T follicular helper cell (primary cell): ENCODE measurements at places on chromosomes 16 and 17.

DNA sequence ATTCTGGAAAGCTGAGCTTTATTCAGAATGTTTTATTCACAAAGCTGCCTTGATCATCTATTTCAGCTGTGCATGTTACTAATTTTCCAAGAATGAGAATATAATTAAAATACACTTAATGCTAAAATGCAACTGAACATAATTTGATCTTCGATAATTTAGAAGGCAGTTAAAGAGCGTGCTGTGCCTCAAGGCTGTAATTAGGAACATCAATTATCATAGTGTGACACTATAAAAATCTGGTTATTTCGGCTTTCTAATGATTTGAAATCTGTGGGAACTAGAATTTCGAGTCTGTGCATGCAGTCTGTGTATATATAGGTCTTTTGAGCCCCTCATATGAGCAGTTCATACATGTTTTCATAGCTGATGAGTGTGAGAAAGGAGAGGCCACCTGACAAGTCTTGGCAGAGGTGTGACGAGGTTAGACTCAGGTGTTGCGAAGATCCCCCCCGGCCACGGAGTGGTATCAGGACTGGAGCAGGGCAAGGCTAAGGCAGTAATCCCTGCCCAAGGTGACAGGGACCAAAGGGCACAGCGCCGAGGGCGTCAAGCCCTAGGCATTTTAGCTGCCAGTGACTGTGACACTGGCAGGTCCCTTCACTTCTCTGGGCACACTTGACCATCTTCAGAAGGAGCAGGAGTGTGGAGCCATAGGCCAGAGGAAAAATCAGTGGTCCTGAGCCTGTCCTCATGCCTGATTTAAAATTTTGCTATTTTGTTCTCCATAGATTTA lies 328.5 kb downstream of the SNX29 start:
- no peak for DNase-seq

- no peak for DNase-seq
Measured at GRCh38 chr16:6111390-6111789, 1013.8 kb upstream of the EEF2KMT start.

GRCh38 chr16:50802000-50802399 lies 60.1 kb downstream of the CYLD start:
- DNase-seq: no peak

- DNase-seq: no peak
Measured at GRCh38 chr17:43212641-43213490, 1.2 kb downstream of the TMEM106A start.

DNA sequence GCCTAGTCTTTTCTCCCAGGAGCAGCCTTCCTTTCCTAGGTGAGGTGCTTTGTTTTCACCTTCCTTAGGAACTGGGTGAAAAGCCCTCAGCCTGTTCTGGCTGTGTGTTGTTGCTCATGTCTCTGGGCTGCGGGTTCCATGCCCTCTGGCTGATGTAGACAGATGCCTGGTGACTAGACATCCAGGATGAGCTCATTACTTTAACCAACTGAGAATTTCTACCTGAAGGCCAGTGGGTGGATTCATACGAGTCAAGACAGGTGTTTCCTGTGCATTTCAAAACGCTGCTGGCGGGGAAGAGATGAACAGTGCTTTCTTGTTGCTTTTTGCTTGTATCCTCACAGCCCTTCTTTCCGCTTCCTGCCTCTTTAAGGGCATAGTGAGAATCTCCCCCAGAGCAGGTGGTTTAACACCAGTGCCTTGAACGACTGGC lies 22.3 kb downstream of the SAP30BP start:
- peak; percentile 39 for DNase-seq

GRCh38 chr17:17928398-17929287 lies 43.6 kb downstream of the TOM1L2 start:
- no peak for DNase-seq

DNA sequence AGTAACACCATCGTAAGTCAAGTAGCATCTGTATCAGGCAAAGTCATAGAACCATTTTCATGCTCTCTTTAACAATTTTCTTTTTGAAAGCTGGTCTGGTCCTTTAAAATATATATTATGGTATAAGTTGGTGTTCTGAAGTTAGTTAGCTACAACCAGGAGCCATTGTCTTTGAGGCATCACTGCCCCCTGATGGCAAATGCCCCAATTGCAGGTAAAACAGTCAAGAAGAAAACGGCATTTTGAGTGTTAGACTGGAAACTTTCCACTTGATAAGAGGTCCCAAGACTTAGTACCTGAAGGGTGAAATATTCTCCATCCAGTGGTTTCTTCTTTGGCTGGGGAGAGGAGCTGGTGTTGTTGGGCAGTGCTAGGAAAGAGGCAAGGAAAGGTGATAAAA lies 14.1 kb downstream of the TP53 start:
- DNase-seq: no peak

GRCh38 chr16:48608871-48609651 lies 919 bp downstream of the N4BP1 start:
- peak; percentile 26 for DNase-seq

- no peak for DNase-seq
Measured at GRCh38 chr16:12145918-12146317, 169.4 kb downstream of the SNX29 start.

DNA sequence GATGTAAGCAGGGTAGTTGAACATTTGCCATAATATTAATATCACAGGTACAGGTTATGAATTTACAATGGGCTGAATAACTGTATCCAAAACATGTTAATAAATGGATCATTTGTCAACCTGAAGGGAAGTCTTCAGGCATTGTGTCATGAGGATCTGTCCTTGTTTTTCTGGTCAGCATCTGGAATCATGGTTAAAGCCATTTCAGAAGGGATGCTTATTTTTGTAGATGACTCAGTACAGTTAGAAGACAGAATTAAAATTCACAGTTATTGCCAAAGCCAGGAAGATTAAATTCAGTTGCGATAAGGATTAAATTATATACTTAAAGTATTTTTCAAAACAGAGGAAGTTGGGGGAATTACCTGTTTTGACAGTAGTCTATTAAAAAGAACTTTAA lies 8.0 kb downstream of the PSMD11 start:
- DNase-seq: no peak

- no peak for DNase-seq
Measured at GRCh38 chr16:78117391-78117790, 17.9 kb downstream of the WWOX start.

DNA sequence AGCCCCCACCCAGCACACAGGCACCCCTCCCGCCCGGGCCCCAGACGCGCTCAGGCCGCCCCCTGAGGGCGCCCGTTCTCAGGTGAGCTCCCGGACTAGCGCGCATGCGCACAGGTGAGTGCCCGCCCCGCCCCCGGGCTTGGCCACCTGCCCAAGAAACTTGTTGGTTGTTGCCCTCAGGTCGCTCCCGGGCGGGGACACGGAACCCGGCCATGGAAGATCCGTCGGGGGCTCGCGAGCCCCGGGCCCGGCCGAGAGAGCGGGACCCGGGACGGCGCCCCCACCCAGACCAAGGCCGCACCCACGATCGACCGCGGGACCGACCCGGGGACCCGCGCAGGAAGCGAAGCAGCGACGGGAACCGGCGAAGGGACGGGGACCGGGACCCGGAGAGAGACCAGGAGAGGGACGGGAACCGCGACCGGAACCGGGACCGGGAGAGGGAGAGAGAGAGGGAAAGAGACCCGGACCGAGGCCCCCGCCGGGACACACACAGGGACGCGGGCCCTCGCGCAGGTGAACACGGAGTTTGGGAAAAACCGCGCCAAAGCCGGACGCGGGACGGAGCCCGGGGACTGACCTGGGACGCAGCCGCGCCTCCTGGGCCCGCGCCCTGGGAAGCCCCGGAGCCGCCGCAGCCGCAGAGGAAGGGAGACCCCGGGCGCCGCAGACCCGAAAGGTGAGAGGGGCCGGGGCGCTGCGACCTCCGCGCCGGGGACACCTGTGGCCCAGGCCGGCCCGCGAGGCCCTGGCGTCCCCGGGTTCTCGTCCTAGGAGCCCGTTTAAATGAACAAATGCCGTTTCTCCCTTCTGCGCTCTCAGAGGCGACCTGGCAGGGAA lies at the start of gene MARVELD3:
Gene MARVELD3 (plus strand): TSS at position 167 of the 840 bp plus-strand sequence. CDS start 46 bp downstream, at position 213.
- DNase-seq: no peak

GRCh38 chr17:16048811-16049449 lies 49.3 kb downstream of the TTC19 start:
- no peak for DNase-seq

DNA sequence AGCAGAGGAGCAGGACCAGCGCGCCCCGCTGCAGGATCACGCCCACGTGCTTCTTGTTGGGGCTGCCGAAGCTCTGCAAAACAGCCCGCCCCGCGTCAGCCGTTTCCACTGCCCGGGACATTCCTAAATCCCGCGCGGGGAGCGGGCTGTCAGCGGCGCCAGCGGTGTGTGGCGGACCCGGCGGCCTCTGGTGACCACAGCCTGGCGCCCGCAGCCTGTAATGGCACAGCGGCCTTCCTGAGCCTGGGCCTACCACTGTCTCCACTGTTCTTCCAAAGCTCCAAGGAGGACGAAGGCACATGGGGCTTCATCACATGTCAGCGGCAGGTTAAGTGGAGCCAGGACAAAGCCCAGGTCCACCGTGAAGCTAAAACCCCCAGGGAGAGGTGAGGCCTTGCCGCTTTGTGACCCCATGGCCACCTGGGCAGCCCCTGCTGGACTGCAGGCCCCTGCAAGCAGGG lies 2.5 kb downstream of the SLC47A2 start:
- no peak for DNase-seq

DNA sequence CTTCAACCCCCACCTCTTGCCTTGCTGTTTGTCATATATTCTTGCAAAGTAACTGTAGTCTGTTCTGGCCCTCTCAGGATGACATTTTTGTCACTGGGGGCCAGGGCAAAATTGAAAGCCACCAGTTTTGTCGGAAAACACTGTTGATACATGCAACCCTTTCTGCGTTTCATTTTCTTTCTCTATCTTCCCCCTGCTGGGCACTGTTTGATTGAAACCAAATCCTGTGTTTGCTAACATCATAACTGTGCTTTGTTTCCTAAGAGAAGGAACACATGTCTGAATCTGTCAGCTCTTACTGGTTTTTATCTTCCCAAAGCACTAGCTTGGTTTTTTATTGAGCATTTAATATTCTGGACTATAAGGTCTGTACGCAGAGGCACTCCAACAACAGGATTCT lies 11.7 kb upstream of the CPPED1 start:
- DNase-seq: no peak

- DNase-seq: no peak
Measured at GRCh38 chr16:78452025-78452555, 352.6 kb downstream of the WWOX start.

DNA sequence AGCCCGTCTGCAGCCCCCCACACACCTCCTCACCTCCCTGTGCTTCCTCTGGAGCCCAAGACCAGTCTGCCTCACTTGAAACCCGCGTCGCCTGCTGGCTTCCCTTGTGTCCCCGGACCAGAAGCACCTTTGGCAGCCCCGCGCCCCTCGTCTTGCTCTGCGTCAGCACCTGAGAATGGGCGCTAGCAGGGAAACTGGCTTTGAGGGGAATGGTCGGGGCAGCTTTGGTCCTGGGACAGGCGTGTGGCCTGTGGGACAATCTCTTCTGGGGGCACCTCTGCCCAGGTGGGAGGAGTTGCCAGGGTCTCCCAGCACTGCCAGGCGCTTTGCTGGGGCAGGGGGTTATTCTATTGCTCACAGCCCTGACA lies 3.6 kb upstream of the MAFG start:
- no peak for DNase-seq

DNA sequence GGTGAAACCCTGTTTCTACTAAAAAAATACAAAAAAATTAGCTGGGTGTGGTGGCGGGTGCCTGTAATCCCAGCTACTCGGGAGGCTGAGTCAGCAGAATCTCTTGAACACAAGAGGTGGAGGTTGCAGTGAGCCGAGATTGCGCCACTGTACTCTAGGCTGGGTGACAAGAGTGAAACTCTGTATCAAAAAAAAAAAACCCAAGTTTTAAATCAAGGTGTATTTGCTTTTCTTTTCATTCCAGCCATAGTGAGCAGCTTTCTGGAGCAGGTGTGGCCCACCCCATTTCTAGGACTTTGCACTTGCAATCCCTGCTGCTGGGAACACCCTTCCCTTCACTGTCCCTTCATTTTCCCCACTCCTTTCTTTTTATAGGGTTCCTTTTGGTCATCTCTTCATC lies 28.8 kb downstream of the TMEM238L start:
- no peak for DNase-seq

GRCh38 chr16:50751528-50751927 lies 9.6 kb downstream of the CYLD start:
- no peak for DNase-seq

DNA sequence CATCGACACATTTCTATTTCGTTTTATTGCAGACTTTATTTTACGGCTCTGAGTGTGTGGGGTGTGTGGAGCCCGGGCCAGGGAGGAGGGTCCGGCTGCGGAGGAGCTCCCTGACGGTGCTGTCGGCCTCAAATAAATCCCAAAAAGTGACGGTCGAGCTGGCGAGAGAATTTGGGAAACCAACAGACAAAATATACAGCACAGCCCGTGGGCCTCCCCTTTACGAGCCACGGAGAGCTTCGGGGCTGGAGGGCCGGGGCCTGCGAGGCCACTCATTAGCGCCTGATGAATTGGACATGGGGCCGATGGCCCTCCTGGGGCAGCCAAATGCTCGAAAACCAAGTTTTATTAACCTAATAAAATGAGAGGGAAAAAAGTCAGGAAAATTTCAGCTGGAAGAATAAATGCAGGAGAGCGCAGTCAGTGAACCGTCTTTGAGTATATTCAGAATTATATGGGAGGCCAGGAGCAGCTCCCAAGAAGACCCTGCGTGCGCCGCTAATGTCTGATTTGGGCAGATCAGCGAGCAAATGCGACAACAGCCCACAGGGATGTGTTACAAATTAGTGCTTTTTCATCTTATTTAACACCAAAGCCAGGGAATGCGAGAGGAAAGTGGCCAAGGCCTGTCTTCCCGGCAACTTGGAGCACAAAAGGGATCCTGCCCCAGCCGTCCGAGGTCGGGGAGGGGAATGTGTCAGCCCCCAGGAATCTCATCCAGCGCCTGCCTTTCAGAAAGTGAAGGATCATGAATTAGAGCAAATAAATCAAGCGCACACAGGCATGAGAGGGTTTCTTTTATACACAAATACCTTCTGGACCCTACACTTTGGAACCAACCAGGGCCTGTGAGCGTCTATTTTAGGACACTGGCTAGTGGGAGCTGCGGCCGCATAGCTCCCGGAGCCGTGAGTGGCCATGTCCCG lies 249.1 kb downstream of the C16orf95 start:
- DNase-seq: no peak

DNA sequence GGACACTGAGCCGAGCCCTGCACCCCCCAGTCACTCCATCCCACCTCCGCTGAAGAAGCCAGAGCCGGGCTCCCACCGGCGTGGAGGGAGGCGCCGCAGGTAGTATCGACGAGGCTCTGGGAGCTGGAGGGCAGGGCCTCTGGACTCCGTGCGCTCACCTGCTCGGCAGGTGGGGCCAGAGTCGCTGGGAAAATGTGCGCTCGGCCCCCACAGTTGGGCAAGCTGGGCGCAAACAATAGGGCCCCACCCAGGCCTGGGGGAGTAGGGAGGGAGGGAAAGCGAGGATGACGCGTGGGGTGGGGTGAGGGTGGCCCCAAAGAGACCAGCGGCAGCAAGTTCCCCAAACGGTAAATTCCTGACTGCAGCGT lies 668 bp downstream of the JUP start:
- DNase-seq: no peak
